ENCODE measurements at places on chromosomes 7 and 10.

GRCh38 chr10:113825791-113826190 lies 28.1 kb downstream of the DCLRE1A start:
- peak; percentile 1 for DNase-seq

- peak; percentile 14 for DNase-seq
Measured at GRCh38 chr10:89973326-89973725, 271.9 kb downstream of the KIF20B start.

DNA sequence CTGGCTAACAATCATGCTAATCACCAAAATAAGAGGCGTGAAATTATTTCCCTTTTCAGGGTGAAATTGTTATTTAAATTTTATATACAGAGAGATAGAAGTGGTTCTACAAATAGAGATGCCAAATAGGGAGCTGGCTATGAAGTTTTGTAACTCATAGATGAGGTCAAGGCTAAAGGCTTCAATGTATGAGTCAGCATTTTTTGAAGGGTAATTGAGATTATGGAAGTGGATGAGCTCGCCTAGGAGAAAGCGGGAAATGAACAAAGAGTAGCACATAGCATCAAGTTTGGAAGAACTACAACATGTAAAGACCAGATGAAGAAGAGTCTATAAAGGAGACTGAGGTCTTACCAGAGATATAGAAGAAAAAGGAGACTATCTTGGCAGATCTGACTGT lies 838.1 kb downstream of the DNAJB9 start:
- DNase-seq: no peak

GRCh38 chr7:27147199-27148030 lies at the start of gene HOXA6:
HOXA6 (minus strand) TSS chr7:27147774; CDS start chr7:27147749, 25 bp downstream.
- DNase-seq: no peak

DNA sequence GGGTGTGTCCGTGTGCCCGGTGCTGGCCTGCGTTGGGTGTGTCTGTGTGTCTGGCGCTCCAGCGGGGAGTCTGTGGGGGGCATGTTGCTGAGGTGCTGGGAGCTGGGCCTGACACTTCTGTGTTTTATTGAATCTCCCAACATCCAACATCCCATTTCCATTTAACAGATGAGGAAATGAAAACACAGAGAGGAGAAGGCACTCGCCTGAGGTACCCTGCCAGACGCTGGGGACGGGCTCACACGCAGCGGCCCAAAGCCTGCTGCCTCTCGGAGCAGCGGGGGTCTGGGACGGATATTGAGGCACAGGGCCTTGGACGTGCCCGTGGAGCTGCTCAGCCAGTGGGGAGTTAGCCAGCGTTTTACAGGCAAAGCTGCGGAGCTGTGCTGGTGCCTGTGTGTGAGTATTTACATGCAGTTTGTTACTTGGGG lies 133.9 kb downstream of the DNAJB6 start:
- DNase-seq: no peak

DNA sequence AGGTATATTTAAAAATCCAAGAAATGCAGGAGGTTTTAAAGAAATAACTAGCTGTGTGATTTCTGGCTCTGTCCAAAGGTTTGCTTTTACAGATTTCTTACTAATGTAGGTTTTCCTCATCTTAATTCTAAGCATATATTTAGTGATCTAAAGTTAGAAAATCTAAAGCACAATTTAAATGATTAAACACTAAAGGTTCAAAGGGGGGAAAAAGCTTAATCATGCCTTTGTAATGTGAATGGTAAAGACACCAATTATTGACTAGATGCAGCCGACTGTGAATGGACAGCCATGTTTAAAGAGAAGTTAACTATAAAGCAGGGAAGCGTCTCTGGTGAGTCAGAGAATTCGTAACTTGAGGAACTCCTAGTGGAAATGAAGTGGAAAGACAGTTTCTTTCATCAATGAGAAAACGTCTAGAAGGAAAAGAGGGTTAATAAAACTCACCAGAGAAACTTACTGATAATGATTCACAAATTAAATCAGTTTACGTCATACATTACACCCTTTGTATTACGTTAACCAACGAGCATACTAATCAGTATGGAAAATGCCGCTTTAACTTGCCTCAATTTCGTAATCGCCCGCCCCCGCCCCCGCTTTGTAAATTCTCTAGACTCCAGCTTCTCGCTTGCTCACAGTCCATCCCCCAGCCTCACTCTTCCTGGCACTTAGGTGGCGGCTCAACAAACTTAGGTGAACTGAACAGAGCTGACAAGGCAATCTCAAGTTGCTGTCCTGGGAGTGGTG lies 1.1 kb upstream of the HBP1 start:
- peak; percentile 90 for DNase-seq

- DNase-seq: no peak
Measured at GRCh38 chr10:11861341-11861740, 38.2 kb downstream of the PROSER2 start.

- peak; percentile 35 for DNase-seq
Measured at GRCh38 chr7:128405471-128406313, 4.1 kb downstream of the IMPDH1 start.

DNA sequence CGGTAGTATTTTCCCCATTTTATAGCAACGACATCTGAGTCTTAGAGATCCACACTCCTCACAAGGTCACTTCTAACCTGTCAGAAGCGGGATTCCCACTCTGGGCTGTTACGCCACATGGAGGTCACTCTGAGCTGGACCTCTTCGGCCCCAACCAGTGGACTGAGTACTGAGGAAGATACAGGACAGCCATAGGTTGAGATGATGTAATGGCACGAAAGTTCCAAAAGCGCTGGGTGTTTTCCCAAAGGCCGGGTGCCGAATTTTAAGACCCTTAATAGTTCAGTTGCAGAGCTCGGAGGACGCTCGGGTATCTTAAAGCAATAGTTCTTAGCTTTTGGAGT lies 699 bp downstream of the GHITM start:
- peak; percentile 47 for DNase-seq

GRCh38 chr10:92644921-92645320 lies 44.8 kb upstream of the HHEX start:
- no peak for DNase-seq

- no peak for DNase-seq
Measured at GRCh38 chr7:150568714-150569113, 1.5 kb downstream of the GIMAP4 start.

DNA sequence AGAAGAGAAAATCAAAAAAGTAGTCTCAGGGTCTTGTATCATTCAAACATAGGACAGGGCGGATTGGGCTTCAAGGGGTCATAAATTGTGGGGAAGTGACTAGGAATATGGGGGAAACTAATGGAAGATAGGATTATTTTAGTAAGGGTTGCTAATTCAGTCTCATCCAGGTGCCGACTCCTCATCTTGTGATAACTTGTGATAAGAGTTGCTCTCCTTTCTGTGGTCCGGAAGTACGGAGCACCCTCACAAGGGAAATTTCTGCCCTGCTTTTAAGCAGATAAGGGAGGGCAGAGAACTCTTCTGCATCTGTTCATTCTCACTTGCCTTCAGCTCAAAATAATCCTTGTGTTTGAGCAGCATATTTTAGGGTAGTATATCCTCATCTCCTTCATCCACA lies 436.4 kb upstream of the LRGUK start:
- no peak for DNase-seq

- no peak for DNase-seq
Measured at GRCh38 chr10:28711776-28712175, 34.5 kb downstream of the BAMBI start.

DNA sequence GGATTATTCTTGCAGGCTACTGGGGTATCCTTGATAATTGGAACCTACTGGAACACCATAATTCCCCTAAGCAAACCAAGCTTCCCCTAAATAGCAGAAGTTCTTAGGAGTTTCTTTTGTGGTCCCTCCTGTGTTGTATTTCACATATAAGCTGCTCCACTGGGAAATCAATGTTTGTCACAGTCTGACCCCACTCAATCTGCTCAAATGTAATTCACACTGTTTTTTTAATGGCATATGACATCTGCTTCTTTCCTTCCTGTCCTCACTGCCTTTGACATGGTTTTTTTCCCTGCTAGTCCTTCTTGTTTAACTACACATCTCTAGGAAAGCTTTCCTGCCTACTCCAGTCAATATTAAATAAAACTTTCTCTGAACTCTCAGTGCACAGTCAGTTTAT lies 1.8 kb upstream of the PTPRZ1 start:
- no peak for DNase-seq

GRCh38 chr10:87991946-87992345 lies 128.5 kb downstream of the PTEN start:
- DNase-seq: no peak

GRCh38 chr10:77613476-77614130 lies 24.0 kb downstream of the KCNMA1 start:
- peak; percentile 25 for DNase-seq

- DNase-seq: peak; percentile 57
Measured at GRCh38 chr10:99742701-99743100, 10.7 kb downstream of the CUTC start.

DNA sequence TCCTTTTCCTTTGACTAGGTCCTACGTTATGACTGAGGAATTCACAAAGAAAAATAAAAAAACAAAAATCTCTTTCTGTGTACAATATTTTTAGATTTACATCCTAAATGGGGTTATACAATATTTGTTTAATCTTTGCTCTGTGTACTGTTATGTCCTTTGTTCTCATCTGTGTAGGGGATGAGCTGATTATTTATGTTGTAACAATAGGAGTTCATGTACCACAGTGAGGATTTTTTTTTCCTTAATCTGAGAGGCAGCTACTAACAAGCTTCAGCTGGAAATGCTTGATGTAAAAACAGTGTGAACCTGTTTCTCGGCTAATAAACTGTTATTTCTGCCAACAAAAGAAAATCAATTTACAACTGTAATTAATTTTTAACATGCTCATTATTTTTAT lies 58.0 kb downstream of the ORC5 start:
- no peak for DNase-seq

DNA sequence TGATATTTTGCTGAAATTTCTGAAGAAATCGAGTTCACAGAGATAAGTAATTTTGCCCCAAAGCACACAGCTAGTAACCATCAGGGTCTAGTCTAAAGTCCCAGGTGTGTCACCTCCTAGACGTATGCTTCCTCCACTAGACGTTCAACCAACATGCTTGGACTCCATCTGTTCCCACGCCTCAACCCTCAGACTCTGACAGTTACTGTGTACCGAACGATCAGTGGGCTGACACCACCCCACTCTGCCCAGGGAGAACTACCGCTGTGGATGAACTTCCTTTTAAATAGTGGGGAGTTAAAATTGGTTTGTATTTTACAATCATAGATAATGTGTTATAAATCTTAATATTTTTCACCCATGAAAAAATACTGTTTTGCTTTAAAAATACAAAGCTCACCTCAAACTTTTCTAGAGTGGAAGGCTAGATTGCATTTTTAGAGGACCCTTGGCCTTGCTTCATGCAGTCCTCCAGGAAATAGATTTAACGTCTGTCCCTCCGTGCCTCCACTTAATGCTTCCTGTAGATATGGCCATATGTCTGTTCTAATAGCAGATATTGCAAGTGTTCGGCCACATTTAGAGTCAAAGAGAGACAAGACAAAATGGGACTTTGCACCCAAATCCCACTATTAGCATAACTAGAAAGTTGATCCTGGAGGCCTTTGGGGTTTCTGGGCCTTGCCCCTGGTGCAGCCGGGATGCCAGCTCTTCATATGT lies 91.4 kb upstream of the ZPBP start:
- no peak for DNase-seq

DNA sequence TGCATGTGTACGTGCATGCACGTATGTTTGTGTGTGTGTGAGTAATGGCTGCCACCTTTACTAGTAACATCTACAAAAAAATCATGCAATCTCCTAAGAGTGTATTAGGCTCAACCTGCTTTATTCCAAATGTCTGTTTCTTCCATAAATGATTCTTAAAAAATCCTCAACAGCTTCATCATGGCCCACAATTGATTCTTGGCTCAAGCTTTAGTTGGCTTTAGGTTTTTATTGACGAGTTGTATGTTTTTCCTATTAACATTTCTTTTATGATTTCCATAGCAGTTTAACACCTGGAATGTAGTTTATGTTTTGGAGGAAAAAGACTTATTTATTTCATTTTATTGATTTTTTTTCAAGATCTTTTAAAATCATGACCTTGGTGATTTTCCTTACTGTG lies 121.9 kb upstream of the RAB18 start:
- DNase-seq: no peak

DNA sequence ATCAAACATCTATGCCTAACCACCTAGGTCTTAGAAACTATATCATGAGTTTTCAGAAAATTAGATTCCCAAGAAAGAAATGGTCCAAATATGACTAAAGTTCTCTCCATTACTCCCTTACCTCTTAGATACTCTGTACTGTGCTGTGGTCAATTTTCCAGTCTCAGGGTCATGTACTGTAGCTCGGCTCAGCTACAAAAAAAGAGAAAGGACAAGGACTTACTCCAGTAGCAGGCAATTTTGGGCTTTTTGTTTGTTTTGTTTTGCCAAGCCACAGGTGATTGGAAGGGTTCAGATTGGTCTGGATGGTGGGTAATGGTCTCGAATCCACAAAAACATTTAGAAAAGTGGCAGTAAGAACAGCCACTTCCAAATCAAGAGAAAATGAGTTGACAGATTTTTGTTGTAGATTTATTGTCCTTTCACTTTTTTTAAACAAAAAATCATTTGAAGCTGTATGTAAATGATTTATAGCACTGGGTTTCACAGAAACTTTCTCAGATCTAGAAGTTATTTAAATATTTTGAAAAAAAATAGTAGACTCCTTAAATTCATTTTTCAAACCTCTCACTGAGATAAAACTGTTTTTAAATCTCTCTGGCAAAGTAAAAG lies 52.8 kb downstream of the P4HA1 start:
- peak; percentile 31 for DNase-seq

DNA sequence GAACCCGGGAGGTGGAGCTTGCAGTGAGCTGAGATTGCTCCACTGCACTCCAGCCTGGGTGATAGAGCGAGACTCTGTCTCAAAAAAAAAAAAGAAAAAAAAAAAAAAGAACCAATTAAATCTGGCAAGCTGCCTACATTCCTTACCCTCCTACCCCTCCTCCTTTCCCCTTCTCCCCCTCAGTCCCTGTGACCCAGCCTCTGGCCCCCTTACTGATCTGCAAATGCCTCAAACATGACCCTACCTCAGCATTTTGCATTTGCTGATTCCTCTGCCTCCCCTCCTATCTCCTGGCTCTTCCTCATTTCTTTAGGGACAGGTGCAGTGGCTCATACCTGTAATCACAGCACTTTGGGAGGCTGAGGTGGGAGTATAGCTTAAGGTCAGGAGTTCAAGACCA lies 19.3 kb downstream of the CDHR3 start:
- no peak for DNase-seq
